GM12878 (cell line): ENCODE measurements at places on chromosomes 11 and 22. TPM values are rescaled to one million over a fixed set of nuclear protein-coding genes. Genes with fewer than 3 reads are reported as not detected.

HNRNPUL2 gene
- total RNA-seq = 47.9 and 50.5 TPM in 2 replicates

GDPD4 gene
- not detected in 2 replicates for total RNA-seq

KLHDC7B gene
- 1.1 and 1.7 TPM in 2 replicates for total RNA-seq

C11orf86 gene
- not detected in 2 replicates for total RNA-seq

APOC3 gene
- total RNA-seq = 1.2 and 1.9 TPM in 2 replicates

RBMXL2 gene
- not detected in 2 replicates for total RNA-seq

NPTXR gene
- total RNA-seq = 0.37 and 0.38 TPM in 2 replicates

KCTD14 gene
- 0.38 and 0.43 TPM in 2 replicates for total RNA-seq

TPBGL gene
- total RNA-seq = not detected in 2 replicates

CHADL gene
- total RNA-seq = not detected in 2 replicates

ALKBH8 gene
- total RNA-seq = 8.4 and 9.1 TPM in 2 replicates

OR8A1 gene
- total RNA-seq = not detected in 2 replicates

CNTN5 gene
- total RNA-seq = not detected in 2 replicates

OR51E2 gene
- not detected in 2 replicates for total RNA-seq

GTSE1 gene
- 43.9 and 46.2 TPM in 2 replicates for total RNA-seq

LIN7C gene
- total RNA-seq = 14.9 and 16.3 TPM in 2 replicates

OR2AT4 gene
- total RNA-seq = not detected in 2 replicates

SYT12 gene
- total RNA-seq = 1.4 and 1.6 TPM in 2 replicates

CCDC87 gene
- total RNA-seq = 0.08 and 0.13 TPM in 2 replicates

WT1 gene
- total RNA-seq = not detected in 2 replicates

TYMP gene
- total RNA-seq = 53.2 and 53.9 TPM in 2 replicates

NTM gene
- not detected in 2 replicates for total RNA-seq

MISFA gene
- total RNA-seq = 3.8 and 4.6 TPM in 2 replicates

CDKN1C gene
- total RNA-seq = 0.19 and 0.21 TPM in 2 replicates

MAP6 gene
- total RNA-seq = 0.21 TPM in 1 of 2 replicates, not detected in the other

BAIAP2L2 gene
- 0.08 and 0.38 TPM in 2 replicates for total RNA-seq

C11orf21 gene
- 0.26 TPM in 1 of 2 replicates, not detected in the other for total RNA-seq

MMP8 gene
- total RNA-seq = not detected in 2 replicates

F2 gene
- total RNA-seq = 0.32 and 0.72 TPM in 2 replicates

USH1C gene
- total RNA-seq = not detected in 2 replicates

SEPTIN3 gene
- 1.7 and 1.9 TPM in 2 replicates for total RNA-seq

IGSF22 gene
- not detected in 2 replicates for total RNA-seq

OR4A16 gene
- total RNA-seq = not detected in 2 replicates

TRIM49 gene
- total RNA-seq = not detected in 2 replicates

ST14 gene
- 1.4 and 1.6 TPM in 2 replicates for total RNA-seq

SCGB1D2 gene
- total RNA-seq = not detected in 2 replicates

ELFN2 gene
- total RNA-seq = 0.03 and 0.05 TPM in 2 replicates

OR52R1 gene
- not detected in 2 replicates for total RNA-seq

MS4A7 gene
- 2.3 and 3.3 TPM in 2 replicates for total RNA-seq

MIAT gene
- 9.9 and 11.7 TPM in 2 replicates for total RNA-seq
